ENCODE measurements at places on chromosomes 4 and X. TPM values are rescaled to one million over a fixed set of nuclear protein-coding genes. Genes with fewer than 3 reads are reported as not detected.

GRCh38 chrX:41518841-41519220 lies 71.7 kb downstream of the NYX start:
- no peak for DNase-seq

GRCh38 chr4:137455647-137456321 lies 76.5 kb downstream of the PCDH18 start:
- no peak for DNase-seq

DNA sequence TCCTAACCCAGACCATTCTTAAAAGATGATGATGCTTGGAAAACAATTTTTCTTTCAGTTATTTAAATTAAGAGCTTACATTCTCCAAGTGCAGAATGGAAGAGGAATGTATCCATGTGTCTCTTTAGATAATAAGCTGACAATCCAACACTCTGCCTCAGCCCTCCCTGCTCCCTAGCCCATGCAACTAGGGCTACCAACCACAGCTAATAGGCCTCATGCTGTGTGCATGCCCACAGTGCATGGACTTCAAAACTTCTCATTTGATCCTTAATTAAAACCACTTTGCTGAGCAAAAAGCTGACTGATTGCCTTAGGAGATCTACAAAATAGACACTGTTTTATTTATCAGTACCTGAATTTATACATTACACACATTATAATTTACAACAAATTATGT lies 473.9 kb downstream of the GALNTL6 start:
- no peak for DNase-seq

DNA sequence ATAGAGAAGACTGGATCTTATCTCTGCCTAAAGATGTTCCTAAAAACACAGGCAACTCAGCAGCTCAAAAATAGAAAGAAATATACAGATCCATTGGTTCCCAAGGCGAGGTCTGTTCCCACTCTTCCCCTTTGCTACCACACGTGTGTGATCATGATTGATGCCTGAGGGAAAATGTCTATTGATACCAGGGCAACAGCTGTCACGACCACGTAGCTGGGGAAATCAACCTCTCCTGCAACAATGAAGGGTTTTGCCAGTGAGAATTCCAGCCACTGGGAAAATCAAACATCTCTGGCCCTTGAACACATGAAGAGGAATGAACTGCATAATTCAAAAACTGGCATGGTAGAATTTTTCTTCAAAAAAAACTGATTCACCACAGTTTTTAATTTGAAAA lies 131.0 kb upstream of the MAP3K15 start:
- no peak for DNase-seq

GRCh38 chr4:52903273-52903672 lies 41.2 kb downstream of the RASL11B start:
- no peak for DNase-seq

GRCh38 chr4:141789716-141790115 lies 153.3 kb downstream of the IL15 start:
- no peak for DNase-seq

Gene MAGED2
- 35.7 TPM for total RNA-seq

DNA sequence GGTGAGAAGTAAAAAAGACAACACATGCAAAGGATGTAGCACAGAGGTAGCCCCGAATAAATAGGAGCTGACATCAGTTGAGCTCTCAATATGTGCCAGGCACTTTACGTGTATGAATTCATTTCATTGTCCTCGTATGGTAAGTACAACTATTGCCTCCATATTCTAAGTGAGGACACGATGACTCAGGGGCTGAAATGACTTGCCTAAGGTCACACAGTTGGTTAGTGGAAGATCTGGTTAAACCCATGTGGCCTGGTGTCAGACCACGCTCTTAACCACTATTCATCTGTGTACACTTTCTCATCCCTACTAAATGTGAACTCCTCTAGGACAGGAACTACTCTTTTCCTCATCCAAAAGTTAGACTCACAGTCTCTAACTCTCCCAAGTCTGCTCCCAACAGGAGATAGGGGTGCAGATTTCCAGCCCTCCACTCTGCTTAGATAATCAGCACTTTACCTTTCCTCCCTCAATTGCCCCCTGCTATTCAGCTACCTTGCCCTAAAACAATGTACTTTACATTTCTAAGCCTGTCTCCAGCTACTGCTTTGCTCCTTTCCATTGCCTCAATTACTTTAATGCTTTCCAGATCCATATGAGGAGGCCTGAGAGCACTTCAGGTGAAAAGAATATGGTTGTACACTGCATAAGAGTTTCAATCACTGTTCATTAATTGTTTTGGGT lies 58.8 kb upstream of the LHFPL1 start:
- peak; percentile 4 for DNase-seq

Gene USP38
- 14.4 TPM for total RNA-seq

Gene HDX
- total RNA-seq = 0.89 TPM

GRCh38 chrX:155715141-155715540 lies 102.4 kb upstream of the TMLHE start:
- DNase-seq = no peak

GRCh38 chr4:26201120-26201519 lies 119.7 kb upstream of the RBPJ start:
- DNase-seq = no peak

Gene PLCXD1
- 67.7 TPM for total RNA-seq

Gene ITM2A
- 116 TPM for total RNA-seq

Gene FGFBP2
- not detected for total RNA-seq

DNA sequence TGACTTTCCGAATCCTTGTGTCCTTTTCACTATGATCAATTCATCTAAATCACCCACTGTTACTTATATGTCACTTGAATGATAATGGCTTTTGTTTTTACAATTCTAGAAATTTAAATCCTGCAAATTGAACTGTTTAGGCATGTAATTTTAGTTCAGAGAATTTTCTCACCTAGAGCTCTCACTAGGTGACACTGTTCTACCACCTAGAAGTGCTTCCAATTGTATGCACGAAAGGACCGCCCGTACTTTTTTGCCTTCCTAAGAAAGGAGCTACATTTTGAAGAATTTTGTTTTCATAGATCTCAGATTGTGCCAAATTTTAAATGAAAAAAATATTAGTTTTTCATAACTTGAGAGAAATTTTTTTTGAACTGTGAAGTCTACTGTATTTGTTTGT lies 481.6 kb upstream of the FSTL5 start:
- DNase-seq = no peak

Gene ARSD
- 0.50 TPM for total RNA-seq

Gene CCDC149
- total RNA-seq = not detected

DNA sequence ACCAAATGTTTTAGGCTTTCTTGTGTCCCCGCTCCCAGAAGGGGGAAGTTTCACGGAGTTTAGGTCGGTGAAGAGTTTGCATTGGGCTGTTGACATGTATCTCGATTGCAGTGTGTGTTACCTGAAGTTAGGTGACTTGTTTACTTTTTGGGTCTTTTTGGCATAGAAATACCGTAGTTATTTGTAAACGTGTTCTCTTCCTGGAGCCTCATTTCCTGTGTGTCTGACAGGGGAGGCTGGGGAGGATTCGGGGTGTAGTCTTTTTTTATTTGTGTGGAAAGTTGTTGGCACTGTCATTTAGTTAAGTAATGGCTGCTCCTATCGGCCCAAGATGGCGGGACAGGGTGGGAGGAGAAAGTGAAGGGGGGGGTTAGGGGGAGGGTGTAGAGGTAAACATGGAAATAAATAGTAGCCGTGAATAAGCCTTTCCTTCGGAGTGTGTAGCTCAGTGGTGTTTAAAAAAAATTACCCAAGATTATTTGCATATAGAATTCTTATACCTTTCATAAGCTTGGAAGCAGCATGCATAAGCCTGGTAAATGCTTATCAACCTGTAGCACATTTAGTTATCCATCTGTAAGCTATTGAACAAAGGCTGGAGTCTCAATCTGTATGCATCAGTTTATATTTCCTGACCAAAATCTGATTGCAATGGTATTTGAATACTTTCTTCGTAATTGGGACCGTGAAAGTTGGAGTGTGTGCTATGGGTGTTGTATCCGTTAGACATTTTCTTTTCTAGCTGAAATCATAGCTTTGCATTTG lies 1.6 kb downstream of the KDM6A start:
- DNase-seq = peak; percentile 52

Gene CENPVL3
- total RNA-seq = not detected

- DNase-seq = peak; percentile 56
Observed at GRCh38 chrX:120549483-120550452, 11.0 kb downstream of the CUL4B start.

- no peak for DNase-seq
Observed at GRCh38 chr4:31539284-31540069, 819.3 kb downstream of the PCDH7 start.

GRCh38 chr4:55729351-55730279 lies 90.0 kb upstream of the EXOC1L start:
- no peak for DNase-seq

Gene ASB11
- not detected for total RNA-seq

Gene FGFR3
- 0.27 TPM for total RNA-seq

DNA sequence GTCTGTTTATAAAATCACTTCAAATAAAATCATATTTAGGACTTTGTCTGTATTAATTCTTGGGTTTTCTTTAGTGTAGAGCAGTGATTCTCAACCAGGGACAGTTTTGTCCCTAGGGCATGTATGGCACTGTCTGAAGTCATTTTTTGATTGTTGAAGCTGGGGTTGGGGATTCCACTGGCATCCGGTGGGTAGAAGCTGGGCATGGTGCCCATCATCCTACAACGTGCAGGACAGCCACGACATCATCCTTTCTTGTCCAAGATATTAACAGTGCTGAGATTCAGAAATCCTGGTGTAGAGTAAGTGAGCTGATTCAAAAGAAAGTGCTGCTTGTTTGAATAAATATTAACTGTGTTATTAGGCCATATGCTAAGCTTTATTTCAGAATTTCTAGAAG lies 28.6 kb downstream of the DCLK2 start:
- no peak for DNase-seq

GRCh38 chr4:113344100-113344499 lies 294.6 kb downstream of the ANK2 start:
- no peak for DNase-seq

Gene PCSK1N
- 1.9 TPM for total RNA-seq

GRCh38 chrX:77434962-77435361 lies 12.2 kb upstream of the FGF16 start:
- DNase-seq = no peak

- no peak for DNase-seq
Observed at GRCh38 chrX:16444353-16444752, 205.6 kb upstream of the S100G start.

DNA sequence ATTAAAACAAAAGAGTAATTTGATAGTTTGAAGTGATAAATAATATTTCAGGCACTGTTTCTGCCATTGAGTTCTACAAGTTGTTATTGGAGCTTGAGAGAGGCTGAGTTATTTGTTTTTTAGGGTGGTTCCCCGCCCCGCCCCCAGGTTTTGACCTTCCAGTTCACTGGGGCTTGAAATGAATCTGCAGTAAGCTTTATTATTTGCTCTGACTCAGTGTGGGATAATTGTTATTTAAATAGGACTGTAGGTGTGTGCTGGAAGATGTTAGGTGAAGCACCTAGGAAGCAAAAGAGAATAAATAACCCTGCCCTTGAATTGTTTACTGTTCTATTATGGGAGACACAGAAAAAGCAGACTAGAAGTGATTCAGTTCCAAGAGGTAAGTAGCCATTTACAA lies 81.2 kb upstream of the KCNIP4 start:
- DNase-seq = no peak

Gene ANTXR2
- total RNA-seq = 0.50 TPM

GRCh38 chrX:104430072-104430741 lies 135.8 kb upstream of the IL1RAPL2 start:
- DNase-seq = no peak

DNA sequence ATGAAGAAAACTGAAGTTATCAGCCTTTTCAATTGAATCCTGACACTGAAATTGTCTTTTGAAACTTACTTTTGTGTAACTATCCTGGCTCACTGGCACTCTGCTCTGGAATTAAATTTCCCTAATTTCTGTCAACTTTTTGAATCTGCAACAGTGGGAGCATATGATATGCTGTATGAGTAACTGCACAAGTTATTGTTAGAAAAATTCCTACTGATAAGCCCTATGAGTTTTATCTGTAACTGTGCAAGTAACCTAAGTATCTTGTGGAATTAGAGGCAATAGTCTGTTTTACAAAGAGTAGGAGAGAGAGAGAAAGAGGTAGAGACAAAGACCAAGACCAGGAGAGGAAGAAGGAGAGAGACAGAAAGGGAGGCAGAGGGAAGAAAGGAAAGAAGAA lies 9.2 kb upstream of the HPGD start:
- DNase-seq = no peak

GRCh38 chr4:86834901-86835300 lies 14.3 kb downstream of the SLC10A6 start:
- no peak for DNase-seq

- peak; percentile 5 for DNase-seq
Observed at GRCh38 chrX:150256297-150256650, 106.8 kb upstream of the MAMLD1 start.

- DNase-seq = no peak
Observed at GRCh38 chrX:16585486-16586376, 64.2 kb upstream of the S100G start.

Gene INPP4B
- total RNA-seq = 55.7 TPM

Gene PAGE1
- total RNA-seq = not detected

DNA sequence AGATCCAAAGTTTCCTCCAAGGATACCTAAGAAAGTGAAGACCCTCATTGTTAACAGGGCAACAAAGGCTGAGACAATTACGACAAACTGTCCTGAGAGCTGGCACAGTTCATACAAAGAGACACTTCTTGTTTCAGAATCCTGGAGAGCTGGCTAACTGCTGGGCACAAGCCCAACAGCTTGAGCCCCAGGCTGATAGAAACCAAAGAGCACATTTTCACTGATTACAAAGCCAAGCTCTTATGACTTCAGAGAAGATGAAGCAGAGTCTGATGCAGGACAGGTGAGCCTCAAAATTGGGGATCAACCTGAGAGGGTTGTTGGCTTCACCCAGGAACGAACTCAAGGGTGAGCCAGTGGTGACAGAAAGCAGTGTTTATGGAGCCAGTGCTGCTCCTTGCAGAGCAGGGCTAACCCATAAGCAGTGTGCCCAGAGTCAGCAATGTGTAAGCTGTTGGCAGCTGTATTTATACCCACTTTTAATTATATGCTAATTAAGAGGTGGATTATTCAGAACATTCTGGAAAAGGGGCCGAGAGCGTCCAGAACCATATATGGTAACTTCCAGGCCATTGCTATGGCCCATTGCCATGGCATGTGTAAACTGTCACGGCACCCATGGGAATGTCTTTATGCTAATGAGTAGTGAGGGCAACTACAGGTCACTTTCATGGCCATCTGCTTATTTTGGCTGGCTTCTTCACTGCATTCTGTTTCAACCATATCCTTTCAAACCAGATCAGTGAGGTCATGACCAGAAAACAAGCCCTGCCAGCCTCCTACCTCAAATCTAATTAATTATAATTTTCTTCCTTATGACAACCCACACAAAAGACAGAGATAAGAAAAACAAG lies 183.7 kb downstream of the EVC2 start:
- no peak for DNase-seq

Gene HTT-AS
- total RNA-seq = not detected

Gene CLNK
- total RNA-seq = not detected

- peak; percentile 26 for DNase-seq
Observed at GRCh38 chrX:75273483-75273882, 402 bp upstream of the UPRT start.

GRCh38 chr4:93670434-93670833 lies 158.1 kb upstream of the ATOH1 start:
- DNase-seq = no peak
